Fibroblast of lung (primary cell): ENCODE measurements at places on chromosomes 12 and 14. TPM values are rescaled to one million over a fixed set of nuclear protein-coding genes. Genes with fewer than 3 reads are reported as not detected.

- DNase-seq: no peak
Observed at GRCh38 chr14:101034986-101035385, 131.5 kb upstream of the RTL1 start.

GRCh38 chr14:63045234-63045611, at the start of gene KCNH5:
Gene KCNH5 (minus strand): TSS chr14:63045458. CDS start chr14:63045186, 272 bp downstream.
- DNase-seq: peak; percentile 60

GRCh38 chr12:2258025-2258424, 205.2 kb downstream of the CACNA1C start:
- DNase-seq: peak; percentile 43

GRCh38 chr12:84660139-84660538, 252.5 kb downstream of the SLC6A15 start:
- no peak for DNase-seq

- DNase-seq: no peak
Observed at GRCh38 chr12:67999244-67999643, 10.0 kb downstream of the IFNG-AS1 start.

DNA sequence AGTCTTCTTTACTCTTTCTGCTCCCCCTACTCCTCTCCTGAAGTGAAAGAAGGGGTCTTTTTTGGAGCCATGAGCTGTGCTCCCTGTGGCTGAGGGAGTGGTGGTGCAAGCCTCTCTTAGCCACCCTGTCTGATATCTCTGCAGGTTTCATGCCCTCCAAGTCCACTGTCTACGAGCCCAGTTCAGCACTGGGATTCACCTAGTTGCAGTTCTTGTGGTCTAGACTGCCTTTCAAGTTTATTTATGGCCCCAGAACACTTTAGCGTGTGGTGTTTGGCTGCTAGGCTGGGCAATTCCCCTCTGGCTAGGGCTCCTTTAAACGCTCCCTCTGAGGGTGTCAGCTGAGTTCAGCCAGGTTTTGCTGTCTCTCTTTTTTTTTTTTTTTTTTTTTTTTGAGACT, 908.6 kb downstream of the TRHDE start:
- DNase-seq: no peak

DNA sequence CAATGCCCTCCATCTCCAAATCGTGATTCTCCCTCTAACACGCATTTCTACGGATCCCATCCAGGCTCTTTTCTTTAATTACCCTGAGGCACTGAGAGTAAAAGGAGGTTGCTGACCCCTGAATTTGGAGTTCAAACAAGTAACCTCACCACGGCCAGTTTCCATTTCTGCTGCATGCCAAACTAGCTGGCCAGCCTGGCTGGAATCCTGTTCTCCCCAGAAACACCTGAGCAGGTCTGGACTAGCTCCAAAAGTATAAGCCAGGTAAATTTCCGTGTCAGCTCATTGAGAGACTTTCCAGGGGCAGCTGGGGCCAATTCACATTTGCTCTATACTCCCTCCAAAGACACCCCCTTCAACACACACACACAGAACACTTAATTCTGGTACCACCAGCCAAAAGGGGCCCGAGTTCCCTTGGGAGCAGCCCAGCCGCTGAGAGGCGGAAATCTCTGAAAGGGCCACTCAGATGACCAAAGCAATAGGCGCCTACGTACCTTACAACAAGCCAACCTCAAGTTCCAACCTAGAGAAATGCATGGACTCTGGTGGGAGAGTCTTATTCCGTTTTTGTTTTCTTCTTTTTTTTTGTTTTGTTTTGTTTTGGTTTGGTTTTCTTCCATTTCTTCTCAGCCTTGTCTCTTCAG, 131.4 kb downstream of the NDUFA12 start:
- DNase-seq: no peak

- peak; percentile 43 for DNase-seq
Observed at GRCh38 chr14:95993768-95994592, 45.2 kb upstream of the C14orf132 start.

GRCh38 chr12:81679614-81680013, 79.5 kb downstream of the PPFIA2 start:
- no peak for DNase-seq

- peak; percentile 58 for DNase-seq
Observed at GRCh38 chr12:28222081-28222700, 31.9 kb downstream of the CCDC91 start.

DNA sequence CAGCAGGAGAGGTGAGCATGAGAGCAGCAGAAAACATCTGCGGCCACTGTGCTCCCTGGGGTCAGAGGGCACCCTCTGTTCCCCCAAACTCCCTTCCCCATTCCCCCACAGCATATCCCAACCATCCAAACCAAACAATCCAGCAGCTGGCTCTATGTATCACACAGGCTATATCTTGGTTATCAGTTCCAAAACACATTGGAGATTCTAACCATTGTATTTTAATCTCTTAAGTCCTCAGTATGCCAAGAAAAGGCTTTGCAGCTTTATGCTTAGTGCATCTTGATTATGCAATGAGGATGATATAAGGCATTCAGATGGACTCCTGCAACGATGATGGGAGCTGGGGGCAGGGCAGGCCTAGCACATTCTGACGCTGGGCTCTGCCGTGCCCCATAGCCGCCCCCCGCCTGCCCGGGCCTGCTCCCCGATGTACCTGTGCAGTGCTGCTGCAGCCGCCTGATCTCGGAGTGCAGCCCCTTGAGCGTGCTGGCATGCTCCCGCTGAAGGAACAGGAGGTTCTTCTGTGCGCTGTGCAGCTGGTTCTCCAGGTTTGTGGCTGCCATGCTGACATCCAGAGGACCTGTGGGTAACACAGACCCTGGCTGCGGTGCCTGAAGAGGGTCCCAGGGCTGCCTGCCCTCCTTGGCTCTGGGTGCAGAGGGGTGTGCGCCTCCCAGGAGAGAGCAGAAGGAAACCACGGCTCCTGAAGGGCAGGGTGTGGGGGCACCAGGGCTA, 29.6 kb downstream of the CCDC92 start:
- DNase-seq: peak; percentile 45

DNA sequence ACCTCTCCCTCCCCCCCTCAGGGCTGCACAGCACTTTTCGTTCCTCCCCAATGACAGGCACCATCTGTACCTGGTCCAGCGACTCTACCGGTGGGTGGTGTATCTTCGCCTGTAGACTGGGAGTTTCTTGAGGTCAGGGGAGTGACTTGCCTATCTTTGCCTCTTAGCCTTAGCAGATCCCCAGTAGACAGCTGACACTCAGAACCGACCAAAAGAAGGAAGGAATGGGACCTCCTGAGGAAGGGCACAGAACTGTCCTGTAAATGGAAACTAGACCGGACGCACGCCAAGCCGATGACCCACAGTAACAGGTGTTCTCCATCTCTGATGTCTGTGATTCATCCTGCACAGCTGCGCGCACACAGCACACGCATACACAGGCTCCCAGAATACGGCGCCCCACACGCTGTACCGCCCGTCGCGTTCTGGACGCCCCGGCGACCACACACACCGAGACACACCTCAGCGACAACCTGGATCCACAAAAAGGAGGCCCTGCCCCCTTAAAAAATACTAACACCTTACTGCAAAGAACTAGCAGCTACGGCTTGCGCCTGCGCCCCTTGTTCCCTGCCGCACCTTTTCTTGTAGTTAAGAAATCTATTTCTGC, 673 bp upstream of the TTC9 start:
- DNase-seq: peak; percentile 30

- no peak for DNase-seq
Observed at GRCh38 chr12:68601767-68602166, 8.9 kb upstream of the RAP1B start.

DNA sequence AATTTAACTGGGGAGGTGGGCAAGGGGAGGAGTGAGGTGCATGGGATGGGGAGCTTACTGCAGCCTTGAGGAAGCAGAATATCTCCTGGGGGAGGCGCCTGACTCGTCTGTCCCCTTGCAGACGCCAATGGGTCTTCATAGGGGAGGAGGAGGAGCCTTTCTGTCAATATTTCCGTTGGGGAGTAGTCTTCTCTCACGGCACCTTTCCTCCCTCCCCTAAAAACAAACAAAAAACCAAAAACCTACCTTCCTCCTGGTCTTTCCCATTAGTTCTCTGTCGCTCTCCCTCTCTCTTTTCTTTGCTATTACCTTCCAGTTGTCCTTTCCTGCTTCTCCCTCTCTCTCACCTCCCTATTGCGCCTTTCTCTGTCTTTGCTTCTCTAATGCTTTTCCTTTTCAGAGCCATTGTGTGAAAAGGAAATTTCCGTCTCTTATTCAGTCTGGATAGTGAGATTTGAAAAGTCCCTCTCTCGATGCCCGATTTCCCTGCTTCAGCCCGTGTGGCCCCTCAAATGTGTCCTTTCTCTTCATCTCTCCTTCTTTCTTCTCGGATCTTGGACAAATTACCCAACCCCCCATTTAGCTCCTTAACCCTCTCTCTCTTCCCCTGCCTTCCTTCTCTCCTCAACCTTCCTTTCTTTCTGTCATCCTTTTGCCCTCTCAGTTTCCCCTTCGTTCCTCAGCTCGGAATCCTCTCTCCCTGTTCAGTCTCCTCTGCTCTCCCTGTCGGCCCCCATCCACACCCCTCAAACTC, 5.9 kb downstream of the GPR84 start:
- peak; percentile 49 for DNase-seq

Gene CPNE6
- not detected in 2 replicates for total RNA-seq

Gene FGF23
- not detected in 2 replicates for total RNA-seq
